Hematopoietic multipotent progenitor cell treated with erythropoietin and hydrocortisone succinate and interleukin-3 and kit ligand, for 4 days (in vitro differentiated cells): ENCODE measurements at places on chromosomes 5 and 9.

- DNase-seq = no peak
Observed at GRCh38 chr5:100023536-100023935, 511.6 kb upstream of the FAM174A start.

DNA sequence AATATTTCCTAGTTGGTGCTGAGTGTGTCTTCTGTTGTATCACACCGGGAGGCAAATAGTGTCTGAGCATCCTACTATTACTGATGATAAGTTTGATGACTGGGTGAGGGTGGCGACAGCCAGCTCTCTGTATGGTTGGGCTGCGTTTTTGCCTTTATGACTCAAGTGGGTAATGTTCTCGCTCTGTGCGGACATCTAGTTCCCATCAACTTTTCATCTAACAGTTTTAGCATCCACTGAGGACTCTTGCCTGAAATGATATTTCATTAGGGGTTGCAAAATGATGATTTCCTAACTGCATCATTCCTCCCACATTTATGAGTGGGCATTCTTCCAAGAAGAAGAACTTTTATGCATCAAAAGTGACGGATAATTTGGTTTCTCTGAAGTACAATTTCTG, 26.5 kb downstream of the HMCN2 start:
- no peak for DNase-seq

DNA sequence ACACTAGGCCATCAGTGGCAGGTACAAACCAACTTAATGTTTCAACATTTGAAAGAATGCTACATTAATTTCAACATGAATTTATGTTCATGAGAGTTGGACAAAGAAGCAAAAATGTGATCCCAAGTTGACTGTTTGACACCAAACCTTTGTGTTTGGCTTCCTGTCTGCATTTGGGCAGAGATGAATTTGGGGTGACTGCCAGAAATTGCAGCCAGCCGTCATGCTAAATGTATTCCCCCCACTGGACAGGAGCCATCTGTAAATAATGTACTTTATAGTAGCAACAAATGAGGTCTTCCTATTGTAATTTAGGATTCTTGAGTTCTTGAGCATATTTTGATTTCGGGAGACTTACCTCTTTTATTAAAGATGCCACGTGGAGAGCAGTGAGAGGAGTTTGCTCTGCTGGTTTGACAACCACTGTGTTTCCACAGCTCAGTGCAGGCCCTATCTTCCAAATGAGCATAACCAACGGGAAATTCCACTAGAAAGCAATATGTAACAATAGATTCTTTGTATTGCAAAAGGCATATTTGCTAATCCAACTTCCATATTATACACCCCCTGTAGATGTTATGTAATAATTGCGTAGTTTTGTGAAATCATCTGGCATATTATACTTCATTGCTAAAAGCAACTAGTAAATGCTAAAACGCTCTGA, 27.6 kb downstream of the ALDH1A1 start:
- DNase-seq = peak; percentile 60

DNA sequence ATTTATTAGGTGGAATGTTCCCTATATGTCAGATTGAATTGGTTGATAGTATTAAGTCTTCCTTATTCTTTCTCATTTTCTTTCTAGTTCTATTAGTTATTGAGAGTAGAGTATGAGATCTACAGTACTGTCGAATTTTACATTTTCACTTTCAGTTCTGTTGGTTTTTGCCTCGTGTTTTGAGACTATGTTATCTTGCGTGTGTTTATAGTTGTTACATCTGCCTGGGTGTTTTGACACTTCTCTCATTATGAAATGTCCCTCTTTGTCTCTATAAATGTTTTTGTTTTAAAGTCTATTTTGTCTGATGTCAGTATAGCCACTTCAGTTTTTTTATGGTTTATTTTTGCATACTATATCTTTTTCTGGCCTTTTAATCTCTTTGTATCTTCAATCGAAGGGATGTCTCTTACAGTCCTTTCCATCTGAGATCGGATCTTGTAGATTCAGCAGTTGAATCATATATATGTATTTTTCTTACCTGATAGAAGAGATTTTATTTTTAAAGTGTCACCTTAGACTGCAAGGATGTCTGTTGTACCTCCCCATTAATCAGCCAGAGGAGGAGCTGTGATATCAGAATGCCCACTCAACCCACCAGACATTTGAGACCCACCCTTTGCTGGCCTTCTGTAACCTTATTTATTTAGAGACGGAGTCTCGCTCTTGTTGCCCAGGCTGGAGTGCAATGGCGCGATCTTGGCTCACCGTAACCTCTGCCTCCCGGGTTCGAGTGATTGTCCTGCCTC, 20.7 kb downstream of the EHMT1 start:
- DNase-seq = peak; percentile 53

GRCh38 chr9:5112109-5112592, 73.3 kb downstream of the INSL6 start:
- no peak for DNase-seq

DNA sequence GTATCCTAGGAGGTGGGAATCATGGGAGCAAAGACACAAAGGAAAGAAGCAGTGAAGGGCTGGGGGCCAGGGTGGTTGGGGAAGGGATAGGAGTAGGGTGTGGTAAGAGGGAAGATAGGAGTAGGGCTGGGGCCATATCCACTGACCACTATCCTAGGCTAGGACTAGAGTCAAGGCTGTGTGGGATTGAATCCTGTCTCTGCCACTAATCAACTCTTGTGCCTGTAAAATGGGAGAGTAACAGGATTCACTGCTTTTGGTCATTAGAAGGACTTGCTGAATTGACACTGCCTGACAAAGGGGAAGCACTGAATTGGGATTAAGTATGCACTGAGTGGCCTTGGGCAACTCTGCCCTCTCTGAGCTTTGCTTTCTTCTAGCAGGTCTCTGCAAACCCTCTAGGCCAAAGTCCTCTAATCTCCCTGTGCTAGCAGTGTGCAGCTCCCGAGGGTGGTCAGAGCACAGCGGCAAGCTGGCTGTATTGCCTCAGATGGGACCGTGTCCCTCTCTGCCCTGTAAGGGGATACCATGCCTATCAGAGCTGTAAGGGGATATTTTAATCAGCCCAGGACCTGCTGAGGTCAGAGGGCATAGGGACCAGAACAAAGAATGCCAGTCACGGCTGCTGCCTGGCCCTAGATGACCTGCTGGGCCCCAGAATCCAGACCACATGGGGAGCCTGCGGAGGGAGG, 12.4 kb upstream of the DAB2IP start:
- no peak for DNase-seq

DNA sequence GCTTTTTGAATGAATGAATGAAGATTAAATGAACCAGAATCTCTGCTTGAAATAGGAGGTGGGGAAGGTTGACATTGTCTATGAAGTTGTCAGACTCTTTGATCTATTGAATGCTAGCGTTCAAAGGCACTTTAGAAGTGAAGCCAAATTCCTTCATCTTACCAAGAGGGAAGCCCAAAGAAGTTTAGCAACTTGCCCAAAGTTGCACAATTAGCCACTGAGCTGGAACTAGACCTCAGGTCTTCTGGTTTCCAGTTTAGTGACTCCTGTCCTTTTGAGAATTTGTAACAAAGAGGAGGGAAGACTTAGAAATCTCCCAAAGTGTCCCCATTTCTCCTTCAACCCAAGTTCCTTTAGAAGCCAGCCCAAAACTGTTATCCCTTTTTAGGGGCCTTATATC, 20.7 kb upstream of the SLC1A3 start:
- peak; percentile 18 for DNase-seq

- DNase-seq = peak; percentile 81
Observed at GRCh38 chr9:2859776-2860379, 16.0 kb upstream of the PUM3 start.

GRCh38 chr9:135073081-135073740, 14.3 kb upstream of the OLFM1 start:
- DNase-seq = no peak

- DNase-seq = no peak
Observed at GRCh38 chr5:110899566-110900412, 161.0 kb downstream of the SLC25A46 start.

DNA sequence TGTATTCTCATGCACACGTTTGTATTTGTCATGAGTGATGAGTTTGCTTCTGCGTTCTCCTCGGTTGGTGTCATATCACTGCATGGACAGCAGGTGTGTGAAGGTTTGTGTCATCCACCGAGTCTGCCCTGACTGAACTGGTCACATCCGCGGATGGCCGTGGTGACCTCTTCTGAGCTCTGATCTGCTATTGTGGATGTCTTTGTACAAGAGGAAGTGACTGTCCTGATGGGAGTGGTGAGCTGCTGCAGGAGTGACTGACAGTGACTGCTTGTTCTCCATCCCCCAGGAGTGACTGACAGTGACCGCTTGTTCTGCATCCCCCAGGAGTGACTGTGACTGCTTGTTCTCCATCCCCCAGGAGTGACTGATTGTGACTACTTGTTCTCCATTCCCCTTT, 69.9 kb downstream of the EHMT1 start:
- peak; percentile 48 for DNase-seq

DNA sequence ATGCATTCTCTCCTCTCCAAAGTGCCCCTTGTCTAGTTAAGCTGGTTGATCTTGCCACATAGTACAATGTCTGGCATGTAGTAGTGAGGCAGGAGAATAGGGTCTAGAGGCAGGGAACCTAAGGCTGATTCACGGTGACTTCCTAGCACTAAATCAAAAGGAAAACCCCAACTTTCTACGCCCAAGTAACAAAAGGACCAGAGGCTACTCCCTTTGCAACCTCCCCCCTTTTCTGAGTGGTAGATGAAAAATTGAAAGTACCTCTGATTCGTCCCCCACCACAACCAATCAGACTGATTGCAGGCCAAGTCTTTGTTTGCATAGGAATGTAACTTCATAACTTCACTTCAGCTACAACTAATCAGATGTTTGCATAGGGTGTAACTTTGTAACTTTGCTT, 278.8 kb downstream of the PSAT1 start:
- DNase-seq = no peak

DNA sequence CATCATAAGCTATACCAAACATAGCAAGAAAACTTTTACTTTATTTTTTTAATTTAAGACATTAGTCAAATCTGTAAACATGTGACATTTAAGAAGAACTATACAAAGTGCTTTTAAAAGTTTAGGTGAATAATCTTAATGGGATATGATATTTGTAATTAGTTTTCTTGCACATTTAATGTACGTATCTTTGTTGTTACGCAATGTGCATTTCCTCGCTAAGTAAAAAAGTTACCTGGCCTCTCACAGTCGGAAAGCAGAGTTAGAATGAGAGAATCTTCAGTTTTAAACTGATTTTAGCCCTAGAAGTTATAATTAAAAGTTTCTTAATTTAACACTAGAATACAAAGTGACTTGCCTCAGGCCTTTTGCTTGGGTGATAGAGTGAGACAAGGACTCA, 589.8 kb downstream of the DMRTA1 start:
- DNase-seq = no peak

- DNase-seq = no peak
Observed at GRCh38 chr5:181242031-181242451, 1.7 kb downstream of the RACK1 start.

GRCh38 chr9:98162613-98163012, 29.8 kb downstream of the CORO2A start:
- no peak for DNase-seq

- DNase-seq = no peak
Observed at GRCh38 chr9:82106536-82106935, 118.0 kb downstream of the SPATA31D1 start.

DNA sequence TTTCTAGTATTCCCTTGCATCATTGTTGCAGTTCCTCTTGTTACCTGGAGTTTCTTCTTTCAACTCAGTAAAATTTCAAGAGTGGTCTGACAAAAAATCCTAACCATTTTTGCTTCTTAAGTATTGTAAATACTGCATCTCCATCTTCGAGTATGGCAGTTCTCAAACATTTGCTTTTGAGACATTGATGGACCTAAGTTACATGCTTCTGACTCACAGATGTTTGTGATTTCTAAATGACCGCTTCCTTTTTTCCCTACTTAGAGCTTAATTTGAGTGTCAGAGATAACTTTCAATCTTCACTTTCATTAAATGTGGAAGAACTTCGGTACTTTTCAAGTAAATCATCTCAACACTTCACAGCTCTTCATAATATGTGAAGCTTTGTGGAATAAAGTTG, 4.2 kb downstream of the UHRF2 start:
- DNase-seq = peak; percentile 41

DNA sequence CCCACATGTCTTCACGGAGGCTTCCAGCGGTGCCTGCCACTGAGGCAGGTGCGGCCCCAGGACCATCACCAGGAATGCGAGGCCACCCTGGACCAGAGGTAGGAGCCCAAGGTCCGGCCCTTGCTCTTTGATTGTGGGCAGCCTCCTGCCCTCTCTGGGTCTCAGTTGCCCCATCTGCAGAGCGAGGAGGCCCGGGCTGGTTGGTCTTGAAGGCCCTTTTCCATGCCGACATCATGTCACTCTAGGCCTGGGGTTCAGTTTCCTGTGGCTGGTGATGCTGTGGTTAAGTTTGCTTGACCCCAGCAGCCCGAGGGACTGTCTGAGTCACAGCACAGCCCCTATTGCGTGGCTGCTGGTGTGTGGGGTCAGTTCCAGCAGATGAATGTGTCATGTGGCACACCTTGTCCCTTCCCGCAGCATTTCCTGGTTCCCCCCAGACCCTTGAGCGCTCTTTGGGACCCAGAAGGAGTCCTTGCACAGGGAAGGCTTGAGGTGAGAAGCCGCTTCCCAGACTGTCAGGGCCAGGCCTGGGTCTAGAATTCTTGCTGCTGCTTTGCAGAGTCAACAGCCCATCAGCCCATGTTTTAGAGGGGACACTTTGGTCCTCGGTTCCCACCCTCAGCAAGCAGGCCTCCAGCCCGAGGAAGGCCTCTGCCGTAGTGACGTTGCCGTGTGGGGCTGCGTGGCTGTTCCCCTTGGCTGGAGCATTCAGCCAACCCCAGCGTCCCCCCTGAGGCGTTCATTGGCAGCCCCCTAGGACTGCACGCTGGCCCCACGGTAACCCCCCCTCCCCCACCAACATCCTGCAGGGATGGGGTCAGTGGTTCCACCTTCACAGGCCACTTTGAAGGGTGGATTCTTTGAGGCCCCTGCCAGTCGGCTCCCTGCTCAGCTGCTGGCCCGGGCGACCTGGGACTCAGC, 31.0 kb upstream of the HMCN2 start:
- DNase-seq = peak; percentile 14

GRCh38 chr5:30387974-30388632, 805.4 kb upstream of the CDH6 start:
- no peak for DNase-seq

DNA sequence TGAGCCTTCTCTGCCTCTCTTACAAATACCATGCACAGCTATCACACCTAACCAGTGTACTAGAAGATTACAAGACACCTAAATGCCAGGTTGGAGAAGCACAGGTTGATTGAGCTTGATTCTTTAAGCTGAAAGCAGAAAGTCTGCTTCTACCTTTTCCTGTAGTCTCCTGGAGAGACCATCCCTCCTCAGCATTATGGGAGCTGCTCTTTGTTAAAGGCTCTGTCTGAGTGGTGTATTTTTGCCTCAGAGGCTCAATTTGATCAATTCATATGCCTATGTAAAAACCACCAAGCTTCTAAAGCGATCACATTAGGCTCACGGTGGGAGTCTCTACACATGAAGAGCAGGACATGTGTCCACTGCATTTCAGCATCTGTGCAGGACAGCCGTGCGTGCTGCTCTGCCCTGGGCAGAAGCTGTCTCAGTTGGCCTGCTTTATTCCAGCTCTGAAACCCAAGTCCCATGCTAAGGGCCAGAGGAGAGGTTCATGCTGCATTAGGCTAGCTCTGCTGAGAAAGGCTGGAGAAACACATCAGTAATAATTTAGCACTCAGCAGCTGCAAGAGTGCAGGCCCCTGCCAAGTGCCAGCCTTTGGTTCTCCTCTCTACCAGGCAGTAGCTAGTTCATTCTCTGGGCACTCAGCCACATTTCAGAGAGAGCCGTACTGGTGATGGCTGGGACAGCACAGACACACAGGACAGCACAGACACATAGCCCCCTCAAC, 41.7 kb downstream of the TMEM167A start:
- peak; percentile 58 for DNase-seq
